Fibroblast of the conjunctiva (primary cell): ENCODE measurements at places on chromosomes 3 and 15.

- no peak for DNase-seq
Measured at GRCh38 chr15:100118546-100118945, 223.2 kb downstream of the ADAMTS17 start.

GRCh38 chr3:45852828-45853227 lies 10.9 kb upstream of the LZTFL1 start:
- DNase-seq = no peak

- no peak for DNase-seq
Measured at GRCh38 chr3:183386651-183387050, 41.8 kb downstream of the MCF2L2 start.

DNA sequence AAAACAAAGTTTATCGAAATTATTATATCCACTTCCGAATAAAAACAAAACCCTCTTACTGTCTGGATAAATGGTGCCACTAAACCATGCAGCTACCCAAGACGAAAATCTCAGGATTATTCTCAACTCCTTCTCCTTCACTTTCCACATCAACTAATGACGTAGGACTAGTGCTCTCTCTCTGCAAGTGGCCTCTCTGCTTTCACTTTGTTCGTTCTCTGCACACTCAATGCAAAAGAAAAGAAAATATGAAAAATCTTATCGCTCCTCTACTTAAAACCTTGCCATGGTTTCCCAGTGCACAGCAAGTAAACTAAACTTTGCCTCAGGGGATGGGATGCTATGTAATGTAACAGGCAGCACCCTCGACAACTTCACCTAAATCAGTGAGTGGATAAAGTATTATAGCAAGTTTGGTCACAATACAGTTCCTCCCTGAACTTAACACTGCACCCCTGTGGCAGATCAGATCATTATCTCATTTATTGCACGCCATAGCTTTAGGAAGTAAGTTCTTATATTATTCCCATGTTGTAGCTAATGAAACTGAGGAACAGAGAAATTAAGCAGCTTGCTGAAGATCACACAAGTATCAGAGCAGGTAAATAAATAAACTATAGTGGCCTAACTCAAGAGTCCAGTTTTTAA lies 262.7 kb upstream of the GADL1 start:
- no peak for DNase-seq

- no peak for DNase-seq
Measured at GRCh38 chr3:122513386-122514122, 1.2 kb downstream of the KPNA1 start.

GRCh38 chr3:62332835-62333244 lies 40.5 kb downstream of the FEZF2 start:
- DNase-seq = no peak

- DNase-seq = no peak
Measured at GRCh38 chr15:51098331-51098619, 3.6 kb upstream of the TNFAIP8L3 start.

DNA sequence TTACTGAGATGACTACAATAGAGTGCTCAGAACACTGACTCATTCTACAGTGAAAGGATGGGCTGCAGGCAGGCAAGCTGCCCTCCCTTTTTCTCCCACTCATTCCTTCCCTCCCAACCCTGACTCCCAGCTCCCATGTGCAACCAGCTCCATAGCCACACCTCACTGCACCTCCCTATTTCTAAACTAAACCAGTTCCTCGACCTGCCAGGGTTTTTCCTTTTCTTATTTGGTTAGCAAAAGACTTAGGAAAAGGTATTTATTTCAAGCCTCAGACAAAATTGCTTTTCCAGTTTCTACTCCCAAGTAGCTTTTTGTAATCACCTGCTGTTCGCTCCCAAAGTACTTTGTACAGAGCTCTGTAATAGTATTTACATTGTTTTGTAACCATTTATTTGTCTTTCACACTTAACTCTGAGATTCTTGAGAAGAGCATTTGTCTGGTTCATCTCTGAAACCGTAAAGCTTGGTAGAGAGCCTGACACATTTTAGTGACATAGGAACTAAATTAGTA lies 2.2 kb downstream of the AADAC start:
- DNase-seq = no peak

DNA sequence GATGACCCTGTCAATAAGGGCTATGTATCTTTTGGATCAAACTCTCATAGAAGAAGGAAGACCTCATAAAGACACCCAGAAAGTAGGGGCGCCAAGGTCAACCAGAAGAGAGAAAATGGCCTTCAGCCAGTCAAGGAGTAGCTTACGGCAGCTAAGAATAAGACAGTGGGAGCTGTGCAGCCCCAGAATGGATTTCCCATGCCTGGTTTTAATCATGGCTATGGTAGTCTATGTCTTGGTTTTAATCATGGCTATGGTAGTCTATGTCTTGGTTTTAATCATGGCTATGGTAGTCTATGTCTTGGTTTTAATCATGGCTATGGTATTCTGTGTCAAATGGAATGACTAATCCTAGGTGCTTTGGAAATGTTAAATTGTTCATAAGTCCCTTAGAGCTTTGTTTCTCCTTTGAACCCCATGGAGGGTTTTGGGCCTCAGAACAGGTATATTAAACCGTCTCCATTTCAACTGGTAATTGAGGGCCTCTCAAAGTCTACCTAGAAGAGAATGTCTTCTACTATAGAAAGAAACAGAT lies 742.0 kb upstream of the CFAP20DC start:
- DNase-seq = no peak

GRCh38 chr3:129944709-129945108 lies 29.8 kb upstream of the TRH start:
- no peak for DNase-seq

DNA sequence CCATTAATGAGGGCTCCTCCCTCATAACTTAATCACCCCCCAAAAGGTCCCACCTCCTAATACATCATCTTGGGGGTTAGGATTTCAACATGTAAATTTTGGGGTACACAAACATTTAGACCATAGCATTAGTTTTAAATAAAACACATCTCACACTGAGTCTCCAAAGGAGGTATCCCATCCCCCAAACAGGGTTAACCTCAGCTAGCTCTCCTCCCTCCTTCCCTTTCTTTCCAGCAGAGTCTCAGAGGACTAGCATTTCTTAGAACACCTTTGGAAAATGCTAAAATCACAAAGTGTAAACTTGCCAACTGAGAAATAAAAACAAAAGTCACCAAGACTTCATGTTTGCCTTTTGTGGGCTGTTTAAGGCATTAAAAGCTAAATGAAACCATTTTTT lies 51.2 kb upstream of the FOXB1 start:
- no peak for DNase-seq

DNA sequence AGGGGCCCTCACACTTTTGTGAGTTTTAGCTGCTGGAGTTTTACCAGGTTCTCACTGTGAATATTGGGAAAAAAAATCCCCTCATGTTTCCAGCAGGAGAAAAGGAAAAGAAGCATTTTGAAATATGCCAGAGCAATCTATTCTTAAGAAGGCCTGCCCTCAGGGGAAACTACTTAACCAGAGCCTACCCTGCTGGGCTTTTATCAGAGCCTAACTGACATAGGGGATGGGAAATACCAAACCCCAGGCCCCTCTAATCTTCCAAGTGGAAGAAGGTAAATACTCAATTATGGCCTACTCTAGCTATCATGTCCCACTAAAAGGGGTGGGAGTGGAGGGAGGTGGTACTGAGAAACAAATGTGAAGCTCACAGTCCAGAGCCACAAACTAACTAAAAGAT lies 68.7 kb upstream of the NMNAT3 start:
- DNase-seq = no peak
